ENCODE measurements at places on chromosomes 3 and 15. TPM values are rescaled to one million over a fixed set of nuclear protein-coding genes. Genes with fewer than 3 reads are reported as not detected.

PROK2 gene
- polyA plus RNA-seq, result not detected

ACAN gene
- 5.2 TPM for polyA plus RNA-seq

EPHA3 gene
- polyA plus RNA-seq, result 6.4 TPM

TRIM42 gene
- not detected for polyA plus RNA-seq

DNAH12 gene
- 1.1 TPM for polyA plus RNA-seq

CHD2 gene
- 117 TPM for polyA plus RNA-seq

CASR gene
- polyA plus RNA-seq, result 27.1 TPM

C3orf70 gene
- polyA plus RNA-seq, result 8.2 TPM

NISCH gene
- polyA plus RNA-seq, result 87.4 TPM

DNA sequence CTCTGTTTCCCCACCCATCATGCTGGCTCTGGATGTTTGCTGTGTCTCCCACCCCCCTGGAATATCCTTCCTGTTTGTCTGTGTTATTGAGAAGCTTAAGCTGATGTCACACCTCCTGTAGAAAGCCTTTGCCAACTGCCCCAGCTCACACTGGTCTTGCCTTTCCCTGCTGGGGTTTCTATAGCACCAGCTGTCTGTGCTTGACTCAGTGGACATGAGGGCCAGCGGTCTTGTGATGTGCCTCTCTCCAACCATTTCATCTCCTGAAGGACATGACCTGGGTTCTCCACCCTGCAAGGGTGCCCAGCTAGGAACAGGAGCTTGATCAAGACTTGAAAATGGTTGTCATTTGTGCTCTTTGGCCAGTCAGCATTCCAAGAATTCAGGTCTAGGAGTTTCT is 14.7 kb downstream of the TMEM40 start:
- DNase-seq, result no peak

DNA sequence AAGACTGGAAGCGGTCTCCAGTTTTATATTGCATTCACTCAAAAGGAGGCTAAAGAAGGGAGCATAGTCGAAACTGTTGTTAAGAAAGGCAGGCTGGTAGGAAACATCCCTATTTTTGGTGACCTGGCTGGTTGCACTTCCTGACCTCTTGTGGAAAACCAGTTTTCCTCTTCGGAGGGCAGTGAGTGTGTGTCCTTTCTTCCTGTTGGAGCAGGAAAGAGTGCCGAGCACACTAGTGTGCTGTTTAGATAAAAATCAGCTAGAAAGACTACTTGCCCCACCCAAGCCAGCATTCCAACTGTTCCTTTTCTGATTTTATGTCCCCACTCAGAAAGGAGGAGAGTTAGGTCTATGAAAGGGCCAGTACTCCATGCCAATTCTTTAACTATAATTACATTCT is 65.1 kb upstream of the CCR4 start:
- DNase-seq, result no peak

DNA sequence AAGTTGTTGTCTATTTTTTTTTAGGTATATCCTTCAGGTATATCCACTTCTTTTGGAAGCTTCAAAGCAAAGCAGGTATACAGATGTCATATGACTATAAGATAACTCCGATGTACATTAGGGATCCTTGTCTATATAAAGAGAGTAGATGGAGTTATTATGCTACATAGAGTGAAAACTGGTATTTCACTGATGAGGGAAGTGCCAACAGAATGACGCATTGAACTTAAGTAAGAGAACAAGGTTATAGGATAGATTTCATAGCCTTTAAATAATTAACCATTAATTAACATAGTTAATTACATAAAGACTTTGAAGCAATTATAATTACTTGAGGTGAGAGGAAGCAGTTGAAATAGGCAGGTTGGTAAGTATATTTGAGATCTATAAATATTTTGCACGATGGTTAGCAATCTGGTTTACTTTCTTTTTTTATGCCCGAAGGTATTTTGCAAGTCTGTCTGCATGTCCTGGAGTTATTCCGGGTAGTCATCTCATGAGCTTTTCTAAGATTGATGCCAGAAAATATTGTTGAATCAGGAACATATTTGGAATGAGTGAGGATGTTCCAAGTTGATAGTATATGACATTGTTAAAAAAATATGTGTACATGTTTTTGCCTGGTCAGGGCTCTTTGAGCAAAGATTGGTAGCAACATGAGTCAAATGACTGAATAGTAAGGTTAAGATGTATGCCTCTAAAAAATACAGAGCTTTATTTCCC is 299.5 kb upstream of the KCNMB2 start:
- no peak for DNase-seq

DNA sequence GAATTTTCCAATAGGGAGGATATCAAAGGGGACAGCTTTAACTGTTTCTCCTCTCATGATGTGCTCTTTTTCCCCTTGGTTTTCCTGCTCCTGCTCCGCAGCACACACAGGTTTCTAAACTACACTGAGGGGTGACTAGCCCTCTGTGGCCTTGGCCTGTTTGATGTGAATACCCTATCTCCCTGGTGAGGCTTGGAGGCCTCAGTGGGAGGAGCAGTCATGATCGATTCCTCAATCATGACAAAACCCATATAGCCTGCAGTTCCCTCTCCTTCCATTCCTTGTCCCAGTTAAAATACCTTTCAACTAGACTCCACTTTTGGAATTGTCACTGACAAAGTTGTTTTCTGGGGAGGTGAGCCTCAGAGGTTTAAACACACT is 24.0 kb upstream of the USP3 start:
- DNase-seq, result no peak

GRCh38 chr15:101536875-101537405 is 47.4 kb upstream of the PCSK6 start:
- DNase-seq, result no peak

- no peak for DNase-seq
Observed at GRCh38 chr15:68279779-68280753, 2.5 kb downstream of the FEM1B start.

DNA sequence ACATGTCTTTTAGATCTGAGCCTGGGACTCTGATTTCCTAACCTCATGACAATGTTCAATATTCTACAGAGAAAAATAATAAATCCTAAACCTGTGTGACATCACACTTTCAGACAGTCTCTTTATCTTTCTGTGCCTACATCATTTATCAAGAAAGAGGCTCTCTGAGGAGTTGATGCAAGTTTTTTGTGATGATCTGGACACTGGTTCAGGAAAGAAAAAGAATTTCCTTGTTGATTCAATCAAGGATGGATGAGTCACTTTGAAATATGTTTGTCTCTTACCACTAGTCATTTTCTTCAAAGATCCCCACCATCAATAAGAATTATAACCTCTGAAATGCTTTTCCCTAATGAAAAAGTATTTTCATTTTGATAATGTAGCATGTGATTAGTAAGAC is 404.6 kb downstream of the WDR72 start:
- DNase-seq, result no peak

- no peak for DNase-seq
Observed at GRCh38 chr3:141657516-141657915, 80.6 kb upstream of the RNF7 start.

- DNase-seq, result no peak
Observed at GRCh38 chr3:149494022-149494758, 19.7 kb downstream of the TM4SF4 start.

DNA sequence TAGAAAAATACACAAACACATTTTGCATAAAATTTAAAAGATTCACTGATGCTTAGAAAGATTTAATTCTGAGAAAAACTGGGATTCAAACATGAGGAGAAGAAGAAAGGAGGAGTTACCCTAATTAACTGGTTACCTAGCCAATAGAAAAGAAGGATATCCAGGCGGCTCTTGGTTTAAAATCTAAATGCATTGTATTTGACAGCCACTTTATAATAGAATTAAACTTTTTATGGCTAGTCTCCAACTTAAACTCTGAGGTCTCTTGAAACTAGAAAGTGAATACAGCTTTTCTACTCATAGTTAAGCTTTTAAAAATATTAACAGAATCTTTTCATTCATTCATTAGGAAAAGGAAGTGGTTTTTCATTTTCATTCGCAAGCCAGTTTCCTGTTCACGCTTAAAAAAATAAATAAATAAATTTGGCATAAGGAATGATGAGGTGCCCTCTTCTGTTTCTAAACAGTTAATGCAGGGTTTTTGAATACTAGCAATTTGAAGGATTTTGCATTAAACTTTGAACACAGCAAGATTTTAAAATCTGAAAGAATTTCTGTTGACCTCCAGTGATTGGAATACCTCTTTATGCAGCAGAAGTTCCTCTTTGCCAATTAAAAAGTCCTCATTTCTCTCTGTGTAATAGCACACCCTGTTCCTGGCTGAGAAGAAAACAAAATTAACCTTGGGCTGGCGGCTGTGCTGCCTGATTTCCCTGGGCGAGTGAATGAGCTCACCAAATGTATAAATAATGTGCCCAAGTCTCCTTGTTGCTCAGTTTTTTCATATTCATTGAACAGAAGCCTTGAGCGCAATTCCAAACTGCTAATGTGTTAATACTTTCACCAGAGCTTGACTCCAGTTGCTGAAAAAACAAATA is 105.1 kb downstream of the ZMAT3 start:
- peak; percentile 28 for DNase-seq

GRCh38 chr3:23277688-23278087 is 74.6 kb downstream of the UBE2E2 start:
- no peak for DNase-seq

- DNase-seq, result no peak
Observed at GRCh38 chr3:14685179-14685578, 10.2 kb downstream of the C3orf20 start.

DNA sequence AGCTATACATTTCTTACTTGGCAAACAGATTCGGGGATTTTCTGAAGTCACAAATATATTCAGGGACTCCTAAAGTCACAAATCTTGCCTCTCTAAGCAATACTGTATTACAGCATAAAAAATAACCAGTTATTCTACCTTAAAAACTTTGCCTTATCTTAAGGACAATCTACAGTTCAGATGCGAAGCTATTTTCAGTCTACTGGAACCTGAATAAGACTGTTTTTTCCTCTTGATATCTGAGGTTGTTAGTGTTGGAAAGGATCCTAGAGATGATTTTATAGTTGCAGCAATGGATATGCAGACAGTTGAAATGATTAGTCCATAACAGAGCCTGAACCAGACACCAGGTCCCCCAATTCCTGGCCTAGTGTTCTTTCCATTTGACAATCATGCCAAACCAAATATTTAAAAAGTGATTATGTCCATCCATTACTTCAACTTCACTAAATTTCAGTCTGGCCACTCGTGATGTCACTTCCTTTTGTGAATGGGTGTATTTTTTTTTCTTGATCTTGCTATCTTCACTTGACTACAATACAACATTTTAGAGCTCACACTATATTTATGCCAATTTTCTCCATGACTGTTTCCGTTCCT is 1.8 kb downstream of the HDGFL3 start:
- no peak for DNase-seq

GRCh38 chr3:185623939-185624665 is 38.0 kb downstream of the SENP2 start:
- no peak for DNase-seq

- no peak for DNase-seq
Observed at GRCh38 chr3:83438188-83438587, 1520.6 kb upstream of the CADM2 start.

DNA sequence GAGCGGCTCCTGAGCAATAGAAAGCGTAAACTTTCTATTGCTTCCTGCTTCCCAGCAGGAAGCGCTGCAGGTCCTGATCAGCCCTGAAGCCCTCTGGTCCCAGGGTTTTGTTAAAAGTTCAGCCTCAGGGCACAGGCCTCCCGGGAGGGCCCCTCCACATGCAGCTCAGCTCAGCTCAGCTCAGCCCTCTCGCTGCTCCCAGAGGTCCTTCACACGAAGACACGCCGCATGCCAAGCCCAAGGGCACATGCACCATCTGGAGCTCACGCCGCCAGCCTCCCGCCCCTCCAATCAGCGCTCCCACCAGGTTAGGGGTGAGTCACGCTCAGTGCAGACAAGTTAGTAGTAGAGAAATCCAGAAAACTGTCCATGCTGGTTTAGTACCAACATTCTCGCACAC is 12.7 kb downstream of the TKT start:
- DNase-seq, result no peak

- no peak for DNase-seq
Observed at GRCh38 chr3:158728851-158729250, 3.4 kb downstream of the RARRES1 start.

DNA sequence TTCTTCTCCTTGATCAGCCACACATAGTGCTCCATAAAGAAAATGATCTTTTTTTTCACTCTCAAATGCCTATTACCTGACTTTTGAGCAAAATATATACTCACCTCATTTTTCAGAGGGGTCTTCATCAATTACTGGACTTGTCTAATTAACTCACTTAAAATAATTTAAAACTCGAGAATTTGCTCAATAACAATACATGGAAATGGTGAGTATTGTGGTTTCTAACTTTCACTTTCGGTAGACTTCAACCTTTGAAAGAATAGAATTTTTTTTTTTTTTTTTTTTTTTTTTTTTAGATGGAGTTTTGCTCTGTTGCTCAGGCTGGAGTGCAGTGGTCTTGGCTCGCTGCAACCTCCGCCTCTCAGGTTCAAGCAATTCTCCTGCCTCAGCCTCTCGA is 17.7 kb upstream of the EPHB1 start:
- no peak for DNase-seq

GRCh38 chr3:30710017-30710416 is 103.6 kb downstream of the TGFBR2 start:
- DNase-seq, result no peak

- DNase-seq, result no peak
Observed at GRCh38 chr3:104245981-104246380, 1120.7 kb upstream of the ALCAM start.

GRCh38 chr3:162034368-162034767 is 537.8 kb downstream of the OTOL1 start:
- DNase-seq, result no peak

GRCh38 chr3:78794431-78794830 is 973.4 kb downstream of the ROBO1 start:
- no peak for DNase-seq

- no peak for DNase-seq
Observed at GRCh38 chr3:138186803-138187295, 252 bp upstream of the ARMC8 start.

DNA sequence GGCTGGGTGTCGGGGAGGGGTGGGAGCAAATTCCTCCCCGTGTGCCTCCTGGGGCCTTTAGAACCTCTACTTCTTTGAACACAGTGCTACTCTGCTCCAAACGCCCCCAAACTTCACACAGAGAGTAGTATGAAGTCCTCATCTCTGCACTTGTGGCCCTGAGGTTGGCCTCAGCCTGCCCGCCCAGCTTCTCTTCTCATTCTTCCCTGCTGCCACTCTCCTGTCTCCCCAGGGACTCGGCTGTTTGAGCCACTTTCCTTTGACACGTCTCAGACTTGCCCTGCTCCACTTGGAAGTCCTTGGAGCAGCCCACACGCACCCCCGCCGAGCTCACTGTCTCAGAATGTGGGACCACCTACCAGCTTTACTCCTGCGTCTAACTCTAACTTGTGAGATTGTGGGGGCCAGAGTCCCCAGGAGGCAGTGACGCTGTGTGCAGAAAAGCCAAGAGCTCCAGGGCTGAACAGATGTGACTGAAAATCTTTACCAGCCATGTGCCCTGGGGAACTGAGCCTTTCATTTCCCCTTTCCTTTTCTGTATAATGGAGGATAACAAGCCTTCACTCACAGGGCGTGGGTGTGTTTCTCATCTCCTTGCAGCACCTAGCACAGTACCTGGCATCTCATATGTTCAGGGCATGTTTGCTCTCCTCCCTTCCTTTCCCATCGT is 233.6 kb upstream of the CTDSPL start:
- no peak for DNase-seq
